ENCODE measurements at places on chromosomes 3 and 15.

DNA sequence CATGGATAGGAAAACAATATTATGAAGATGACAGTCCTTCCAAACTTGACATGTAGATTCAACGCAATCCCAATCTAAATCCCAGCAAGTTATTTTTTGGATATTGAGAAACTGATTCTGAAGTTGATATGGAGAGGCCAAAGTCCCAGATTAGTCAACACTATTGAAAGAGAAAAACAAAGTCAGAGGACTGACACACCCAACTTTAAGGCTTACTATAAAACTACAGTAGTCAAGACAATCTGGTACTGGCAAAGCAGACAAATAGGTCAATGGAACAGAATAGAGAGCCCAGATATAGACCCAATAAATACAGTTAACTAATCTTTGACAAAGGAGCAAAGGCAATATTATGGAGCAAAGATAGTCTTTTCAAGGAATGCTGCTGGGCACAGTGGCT lies 119.2 kb upstream of the ASB14 start:
- no peak for DNase-seq

GRCh38 chr3:8631661-8632060 lies 12.9 kb downstream of the SSUH2 start:
- no peak for DNase-seq

- DNase-seq: no peak
Observed at GRCh38 chr3:51706021-51706485, 815 bp upstream of the GRM2 start.

- DNase-seq: no peak
Observed at GRCh38 chr3:166527325-166527724, 690.1 kb upstream of the BCHE start.

- DNase-seq: no peak
Observed at GRCh38 chr3:195910499-195910845, 2.1 kb upstream of the TNK2 start.

DNA sequence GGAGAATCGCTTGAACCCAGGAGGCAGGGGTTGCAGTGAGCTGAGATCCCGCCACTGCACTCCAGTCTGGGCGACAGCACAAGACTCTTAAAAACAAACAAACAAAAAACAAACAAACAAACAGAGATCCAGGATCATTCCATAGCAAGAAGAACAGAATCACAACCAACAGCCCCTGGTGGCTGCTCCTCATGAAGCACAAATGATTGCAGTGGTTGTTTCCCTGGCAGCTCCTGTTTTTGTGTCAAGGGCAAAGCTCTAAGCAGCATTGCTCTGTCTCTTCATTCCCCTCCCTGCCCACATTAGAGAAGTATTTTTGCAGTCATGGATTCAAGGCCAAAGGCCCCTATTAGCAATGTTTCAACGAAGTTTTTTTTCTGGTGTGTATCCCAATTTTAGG lies 25.8 kb upstream of the BLM start:
- DNase-seq: no peak

GRCh38 chr3:152175528-152175889 lies 93.2 kb upstream of the MBNL1 start:
- no peak for DNase-seq

DNA sequence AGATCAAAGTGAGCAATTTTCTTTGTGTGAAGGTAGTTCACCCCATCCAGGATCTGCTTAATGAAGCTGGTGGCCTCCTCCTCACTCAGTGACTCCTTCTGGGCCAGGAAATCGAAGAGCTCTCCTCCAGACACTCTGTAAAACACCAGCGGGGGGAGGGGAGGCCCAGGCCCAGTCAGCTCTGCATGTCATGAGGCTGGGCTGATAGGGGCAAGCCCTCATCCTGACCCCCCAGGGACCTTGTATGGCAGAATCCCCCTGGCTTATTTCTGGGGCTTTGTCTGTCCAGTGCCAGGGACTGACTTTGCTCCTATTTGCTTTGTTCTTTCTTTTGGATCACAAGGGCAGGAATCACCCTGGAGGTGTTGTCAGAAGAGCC lies 74.9 kb downstream of the DAPK2 start:
- peak; percentile 15 for DNase-seq

Measured in stimulated activated CD8-positive, alpha-beta memory T cell treated with anti-CD3 and anti-CD28 coated beads, Interleukin-4, amount 100 ng/mL, for 4 hours (primary cell).